Caki2 (cell line): ENCODE measurements at places on chromosomes 2 and 18.
A peak's percentile ranks its signal among the peaks of the same experiment; 100 is the strongest.

DNA sequence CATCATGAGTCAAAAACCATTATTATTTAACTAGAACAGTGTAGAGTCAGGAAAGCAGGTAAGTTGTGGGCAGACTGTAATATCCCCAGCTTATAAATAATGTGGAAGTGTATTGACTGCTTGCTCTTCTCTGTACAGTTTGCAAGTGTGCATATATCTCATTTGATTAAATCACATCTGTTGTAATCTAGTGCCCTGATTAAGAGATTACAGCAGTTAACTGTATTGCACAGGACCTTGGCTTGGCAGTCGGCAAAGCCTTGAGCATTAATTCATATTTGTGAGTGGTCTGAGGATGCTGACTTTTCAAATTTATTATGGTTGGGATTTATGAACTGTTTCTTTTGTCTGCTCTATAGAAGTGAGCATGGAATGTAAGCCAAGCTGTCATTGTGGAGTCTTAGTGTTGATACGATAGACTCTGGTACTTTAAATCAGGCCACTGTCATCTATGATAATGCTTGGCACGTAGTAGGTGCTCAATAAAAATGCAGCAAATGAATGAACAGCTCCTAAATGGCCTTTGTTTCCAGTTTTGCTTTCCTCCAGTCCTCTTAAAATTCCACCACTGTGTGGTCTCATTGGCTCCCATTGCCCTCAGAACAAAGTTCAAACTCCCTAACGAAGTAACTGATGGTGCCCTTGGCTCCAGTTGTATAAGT lies 48.3 kb downstream of the RAB31 start:
- no peak for DNase-seq

GRCh38 chr18:37251679-37252078 lies 313.9 kb downstream of the CELF4 start:
- no peak for DNase-seq

DNA sequence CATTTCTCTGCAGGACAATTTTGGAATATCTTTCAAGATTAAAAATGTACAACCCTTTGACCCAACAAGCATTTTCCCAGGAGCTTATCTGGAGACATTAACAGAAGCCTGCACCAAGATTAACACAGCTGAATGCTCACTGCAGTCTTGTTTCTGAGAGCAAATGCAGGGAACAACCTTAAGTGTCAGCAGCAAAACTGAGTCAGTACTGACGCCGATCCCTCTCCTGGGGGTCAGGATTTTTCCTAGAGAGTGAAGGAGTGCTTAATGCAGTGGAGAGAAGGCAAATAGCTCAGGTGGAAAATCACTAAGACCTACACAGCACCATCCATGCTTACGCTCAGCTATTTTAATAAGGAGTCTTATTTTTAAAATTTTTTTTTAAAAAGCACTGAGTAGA lies 42.8 kb upstream of the SGPP2 start:
- DNase-seq = no peak

DNA sequence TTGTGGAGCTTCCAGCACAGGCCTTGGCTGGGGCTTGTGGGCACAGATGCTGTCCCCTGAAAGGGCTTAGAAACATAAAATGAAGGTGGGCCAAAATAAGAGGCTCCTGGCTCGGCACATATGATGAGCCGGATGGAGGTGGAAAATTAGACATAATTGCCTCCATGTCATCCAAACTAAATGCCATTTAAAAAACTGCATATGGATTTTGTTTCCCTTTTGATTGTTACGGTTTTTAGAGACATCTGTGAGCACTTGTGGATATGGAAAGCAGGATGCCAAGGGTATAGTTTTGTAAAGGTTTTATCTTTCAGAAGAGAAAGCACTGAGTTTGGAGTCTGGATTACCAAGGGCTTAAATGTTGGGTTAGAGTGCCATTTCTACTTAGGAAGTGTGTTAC lies 498.3 kb downstream of the RIT2 start:
- no peak for DNase-seq

DNA sequence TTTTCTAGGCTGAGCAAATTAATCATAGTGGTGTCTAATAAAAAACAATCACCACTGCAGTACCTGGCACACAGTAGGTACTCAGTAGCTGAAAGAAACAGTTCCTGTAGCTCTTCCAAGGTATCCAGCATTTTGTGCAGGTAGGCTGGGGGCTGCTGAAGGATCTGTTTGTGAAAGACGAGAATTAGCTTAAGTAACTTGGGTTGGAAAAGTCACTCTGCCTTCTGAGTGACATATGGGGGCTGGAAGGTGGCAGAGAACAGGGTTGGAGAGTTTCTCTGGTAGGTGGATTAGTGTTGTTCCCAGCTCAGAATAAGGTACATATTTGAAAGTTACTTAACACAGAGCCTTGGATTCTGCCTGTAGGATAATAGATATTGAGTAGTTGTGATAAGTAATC lies 72.8 kb downstream of the FMNL2 start:
- no peak for DNase-seq

- DNase-seq = no peak
Observed at GRCh38 chr2:210586381-210586780, 30.0 kb downstream of the CPS1 start.

DNA sequence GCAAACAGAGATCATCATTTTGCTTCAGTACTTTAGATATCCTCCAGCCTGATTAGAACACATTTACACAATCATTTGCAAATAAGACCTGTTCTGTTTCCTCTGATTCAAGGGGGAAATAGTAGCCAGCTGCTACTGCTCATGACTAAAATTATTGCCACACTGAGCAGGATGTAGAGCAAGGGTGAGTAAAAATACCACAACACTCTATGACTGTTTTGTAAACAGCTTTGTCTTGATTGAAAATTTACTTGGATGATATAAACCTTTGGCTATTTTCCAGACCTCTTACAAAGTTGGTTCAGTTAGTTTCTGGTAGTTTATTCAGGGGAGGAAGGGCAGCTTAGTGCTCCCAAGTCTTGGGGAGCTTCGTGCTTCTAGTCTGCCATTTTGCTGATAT lies 286.4 kb upstream of the CNTNAP5 start:
- no peak for DNase-seq

- DNase-seq = no peak
Observed at GRCh38 chr18:13288509-13289133, 70.1 kb downstream of the LDLRAD4 start.

DNA sequence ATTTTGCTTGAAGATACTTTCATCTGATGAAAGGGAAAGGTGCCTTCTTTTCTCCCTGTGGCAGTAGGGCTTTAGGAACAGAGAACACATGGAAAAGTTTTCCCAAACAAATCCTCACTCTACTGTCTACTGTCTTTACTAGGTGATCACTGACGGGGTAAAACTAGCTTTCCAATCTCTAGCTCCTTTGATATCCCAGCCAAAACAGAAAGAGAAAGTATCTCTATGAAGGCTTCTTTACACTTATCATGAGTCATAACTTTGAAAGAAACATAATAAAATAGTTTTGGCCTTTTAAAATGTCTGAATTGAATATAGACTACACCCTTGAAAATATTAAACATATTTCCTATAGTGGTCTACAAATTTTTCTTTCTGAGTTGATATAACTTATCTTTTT lies 214.5 kb downstream of the DSEL start:
- DNase-seq = no peak

DNA sequence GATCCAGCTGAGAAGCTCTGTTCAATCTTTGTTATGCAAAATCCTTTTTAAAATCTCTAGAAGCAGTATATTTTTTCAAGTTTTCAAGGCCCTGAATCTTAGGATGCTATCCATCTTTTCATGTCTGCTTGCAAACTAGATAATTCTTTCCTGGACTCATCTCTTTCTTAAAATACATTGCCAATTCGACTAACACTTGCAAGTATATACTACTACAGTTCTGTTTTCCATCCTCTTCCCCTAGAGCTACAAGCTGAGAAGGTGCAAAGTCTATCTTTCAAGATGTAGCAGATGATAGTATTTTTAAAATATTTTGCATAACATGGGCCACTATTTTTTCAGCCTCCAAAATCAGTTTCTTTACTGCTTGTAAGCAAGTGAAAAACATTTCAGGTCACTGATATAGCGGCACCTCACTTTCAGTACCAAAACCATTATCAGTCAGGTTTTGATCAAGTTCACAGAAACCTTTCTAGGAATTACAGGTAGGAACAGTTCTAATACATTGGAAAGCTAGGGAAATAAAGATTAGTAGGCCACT lies 196.4 kb upstream of the CDH20 start:
- no peak for DNase-seq

GRCh38 chr2:30894498-30895119 lies 87.4 kb upstream of the CAPN13 start:
- DNase-seq = no peak

GRCh38 chr2:64139956-64140355 lies 4.3 kb downstream of the PELI1 start:
- DNase-seq = no peak

GRCh38 chr2:119483395-119483753 lies 40.9 kb downstream of the SCTR start:
- no peak for DNase-seq

GRCh38 chr2:77016443-77017354 lies 505.5 kb downstream of the LRRTM4 start:
- DNase-seq = no peak

DNA sequence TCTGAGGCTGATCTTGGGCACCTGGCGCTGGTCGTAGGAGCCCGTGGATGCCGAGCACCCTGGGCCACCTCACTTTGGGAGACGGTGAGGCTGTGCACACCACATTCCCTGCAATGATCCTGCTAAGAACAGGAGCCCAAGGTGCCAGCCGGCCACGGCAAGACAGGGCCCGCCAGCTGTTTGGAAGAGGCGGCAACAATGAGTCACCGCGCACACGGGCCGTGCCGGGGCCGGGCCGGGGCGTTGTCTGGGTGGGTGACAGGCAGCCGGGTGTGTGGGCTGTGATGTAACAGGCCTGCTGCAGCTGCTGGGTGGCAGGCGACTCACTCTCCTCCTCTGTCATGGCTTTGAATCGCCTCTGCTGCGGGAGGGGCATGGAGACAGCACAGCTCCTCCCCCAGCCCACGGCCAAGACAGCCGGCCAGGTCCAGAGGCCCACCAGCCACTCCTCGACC lies 49.7 kb upstream of the ODC1 start:
- DNase-seq = peak; percentile 87

GRCh38 chr2:199440118-199440517 lies 17.6 kb downstream of the SATB2 start:
- no peak for DNase-seq
